ENCODE measurements at places on chromosomes 11 and 22. TPM values are rescaled to one million over a fixed set of nuclear protein-coding genes. Genes with fewer than 3 reads are reported as not detected.

MAPK8IP1 gene
- 6.9 TPM for total RNA-seq

FAM180B gene
- total RNA-seq, result not detected

DNA sequence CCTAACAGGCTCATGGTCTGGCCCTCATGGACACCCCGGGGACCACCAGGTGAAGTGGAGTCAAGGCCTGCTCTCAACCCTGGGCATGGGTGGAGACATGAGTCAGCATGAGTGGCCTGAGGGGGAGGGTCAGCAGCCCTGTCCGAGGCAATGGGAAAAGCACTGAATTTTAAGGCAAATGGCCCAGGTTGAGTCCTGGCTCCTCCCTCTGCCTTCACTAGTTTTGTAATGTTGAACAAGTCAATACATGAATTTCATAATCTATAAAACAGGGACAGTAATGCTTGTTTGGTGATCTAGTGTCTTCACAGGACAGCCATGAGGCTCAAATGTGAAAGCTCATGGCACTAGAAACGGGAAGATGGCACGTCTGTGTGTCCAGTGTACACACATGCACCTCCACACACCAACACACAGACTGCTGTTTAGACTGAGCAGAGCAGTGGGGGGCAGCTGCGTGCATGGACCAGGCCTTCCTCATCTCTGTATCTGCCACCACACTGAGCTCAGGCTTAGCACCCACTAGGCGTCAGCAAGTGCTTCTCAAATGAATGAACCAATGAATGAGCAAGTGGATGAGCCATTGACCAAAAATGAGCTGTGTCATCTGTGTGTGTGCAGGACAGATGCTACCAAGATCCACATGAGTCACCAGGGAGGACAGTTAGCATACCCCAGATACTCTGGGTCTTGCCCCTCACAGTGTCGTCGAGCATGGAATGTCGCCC is 63.4 kb downstream of the NRXN2 start:
- peaks cover 6% of the 10 kb centered on the region for H3K27me3 ChIP-seq
- peak; percentile 93 for DNase-seq
- peak overlapping the region; percentile 21 for H3K27ac ChIP-seq

GRCh38 chr11:46418751-46419150 is 27.2 kb upstream of the CHRM4 start:
- H3K36me3 ChIP-seq, result peaks cover 29% of the 10 kb centered on the region
- H3K27ac ChIP-seq, result no peak overlapping the region
- H3K4me3 ChIP-seq, result no peak overlapping the region
- no peaks in the 10 kb centered on the region for H3K27me3 ChIP-seq
- H3K4me1 ChIP-seq, result no peaks in the 10 kb centered on the region

DNA sequence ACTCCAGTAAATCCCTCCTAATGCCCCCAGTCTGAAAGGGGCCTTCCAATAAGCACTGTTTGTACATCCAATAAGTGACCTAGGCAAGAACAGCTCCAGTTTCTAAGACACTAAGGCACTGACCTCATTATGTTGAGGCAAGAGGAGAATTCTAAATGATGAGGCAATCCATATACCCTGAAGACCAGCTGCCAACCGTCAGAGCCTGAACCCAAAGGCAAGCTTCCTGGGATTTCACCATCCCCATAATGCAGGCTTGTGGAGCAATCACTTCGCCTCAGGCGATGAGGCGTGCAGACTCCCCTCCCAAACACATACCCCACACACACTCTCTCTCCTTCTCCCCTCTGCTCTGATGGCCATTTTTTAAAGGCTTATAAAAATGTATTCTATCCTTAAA is 49.5 kb downstream of the LGR4 start:
- H3K4me1 ChIP-seq, result peaks cover 2% of the 10 kb centered on the region
- peak; percentile 80 for DNase-seq
- H3K27ac ChIP-seq, result no peak overlapping the region
- H3K27me3 ChIP-seq, result no peaks in the 10 kb centered on the region
- H3K36me3 ChIP-seq, result no peaks in the 10 kb centered on the region

- DNase-seq, result no peak
- no peaks in the 10 kb centered on the region for H3K4me1 ChIP-seq
- peaks cover 6% of the 10 kb centered on the region for H3K27me3 ChIP-seq
- H3K36me3 ChIP-seq, result no peaks in the 10 kb centered on the region
- no peak overlapping the region for H3K4me3 ChIP-seq
Measured at GRCh38 chr22:19530751-19531150, 6.5 kb upstream of the CLDN5 start.

All from IMR-90 (cell line).